ENCODE measurements at places on chromosomes 12 and 14. TPM values are rescaled to one million over a fixed set of nuclear protein-coding genes. Genes with fewer than 3 reads are reported as not detected.

Gene SNX6
- total RNA-seq = 50.6 TPM

DNA sequence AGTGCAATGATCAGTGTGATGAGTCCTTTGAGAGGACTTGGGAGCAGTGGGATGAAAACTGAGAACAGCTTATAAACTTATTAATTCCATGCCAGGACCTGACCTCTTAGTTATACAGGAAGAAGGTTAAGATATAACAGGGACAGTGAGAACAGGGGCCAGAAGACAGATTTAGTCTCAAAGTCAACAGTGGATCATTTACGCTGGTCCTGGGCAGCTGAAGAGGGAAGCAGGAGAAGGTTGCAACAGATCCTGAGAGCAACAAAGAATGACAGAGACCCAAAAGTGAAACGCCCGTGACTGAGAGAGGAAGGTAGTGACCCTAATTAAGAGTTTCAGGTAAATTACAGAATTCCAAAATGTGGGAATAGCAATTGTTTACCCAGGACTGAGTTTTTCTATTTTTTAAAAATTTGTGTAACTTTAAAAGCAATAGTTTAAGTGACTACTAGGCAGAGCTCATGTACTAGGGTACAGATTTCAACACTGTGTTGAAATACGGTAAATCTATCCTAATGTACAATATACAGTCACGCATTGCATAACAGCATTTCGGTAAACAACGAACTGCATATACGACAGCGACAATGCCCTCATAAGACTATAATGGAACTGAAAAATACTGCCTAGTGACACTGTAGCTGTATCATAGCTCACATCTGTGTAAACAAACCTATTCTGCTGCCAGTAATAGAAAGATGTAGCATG lies 77.7 kb upstream of the GNPNAT1 start:
- DNase-seq = no peak

GRCh38 chr12:48446161-48446776 lies 26.1 kb upstream of the ANP32D start:
- no peak for DNase-seq

- peak; percentile 60 for DNase-seq
Measured at GRCh38 chr12:110937104-110937641, 16.8 kb upstream of the MYL2 start.

Measured in lung (tissue), 17 donors.